ENCODE measurements at places on chromosomes 7 and 10. TPM values are rescaled to one million over a fixed set of nuclear protein-coding genes. Genes with fewer than 3 reads are reported as not detected.

DNA sequence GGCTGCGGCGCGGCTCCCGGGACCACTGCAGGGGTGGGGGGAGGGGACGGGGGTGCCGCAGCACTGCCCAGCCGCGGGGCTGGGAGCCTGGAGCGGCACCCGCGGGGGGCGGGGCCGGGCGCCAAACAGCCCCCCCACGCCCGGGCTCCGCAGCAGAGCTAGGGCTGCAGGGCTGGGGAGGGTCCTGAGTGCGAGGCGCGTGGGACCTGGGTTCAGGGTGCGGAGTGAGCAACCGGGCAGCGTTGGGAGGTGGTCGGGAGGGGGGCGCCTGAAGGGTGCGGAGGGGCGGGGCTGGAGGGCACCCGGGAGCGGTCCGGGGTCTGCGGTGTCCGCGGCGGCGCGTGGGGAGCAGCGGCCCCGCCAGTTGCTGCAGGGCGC, 528 bp downstream of the CAMK2G start:
- DNase-seq, result no peak

GRCh38 chr7:131225619-131226513, 101.8 kb upstream of the MKLN1 start:
- no peak for DNase-seq

- DNase-seq, result no peak
Measured at GRCh38 chr7:144132262-144132661, 9.3 kb downstream of the OR2A14 start.

Gene MTERF1
- polyA plus RNA-seq, result 7.1 TPM

Gene VGF
- polyA plus RNA-seq, result 0.04 TPM

Gene SSBP1
- 55.0 TPM for polyA plus RNA-seq

DNA sequence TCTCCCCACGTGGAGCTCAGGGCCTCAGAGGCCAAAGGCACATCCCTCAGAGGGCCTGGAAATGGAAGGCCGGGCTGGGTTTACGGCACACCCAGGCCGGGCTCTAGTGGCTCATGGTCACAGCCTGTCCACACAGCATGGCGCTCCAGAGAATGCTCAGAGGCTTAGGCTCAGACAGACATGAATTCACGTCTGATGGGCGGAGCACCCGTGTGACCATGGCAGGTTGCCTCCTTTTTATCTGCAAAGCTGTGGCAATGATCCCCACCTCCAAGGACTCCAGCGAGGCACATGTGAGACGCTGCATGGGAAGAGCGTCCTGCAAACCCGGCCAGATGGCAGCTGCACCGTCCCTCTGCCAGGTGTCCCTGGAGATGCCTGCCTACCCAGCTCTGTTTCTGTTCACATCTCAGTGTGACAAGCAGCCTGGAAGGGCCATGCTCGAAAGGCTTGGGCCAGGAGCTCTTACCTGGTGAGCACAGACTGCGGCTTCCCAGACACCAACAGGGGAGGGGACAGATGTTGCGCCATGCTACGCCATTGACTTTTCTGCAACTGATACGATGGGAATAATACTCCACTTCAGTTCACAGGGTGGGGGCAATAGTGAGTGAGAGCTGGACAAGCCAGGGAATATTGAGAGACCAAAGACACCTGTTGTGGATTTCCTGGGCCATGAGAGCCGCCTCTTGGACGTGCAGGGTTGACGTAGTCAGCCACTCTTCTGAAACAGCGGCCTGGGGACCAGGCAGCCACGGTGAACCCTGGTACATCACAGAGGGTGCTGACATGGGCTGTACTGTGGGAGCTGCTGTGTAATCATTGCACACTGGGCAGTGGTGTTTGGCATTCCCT, 34.4 kb upstream of the FAM20C start:
- no peak for DNase-seq

Gene GATA3
- 0.09 TPM for polyA plus RNA-seq

Gene FAM237B
- not detected for polyA plus RNA-seq

Gene CUZD1
- polyA plus RNA-seq, result 0.64 TPM

DNA sequence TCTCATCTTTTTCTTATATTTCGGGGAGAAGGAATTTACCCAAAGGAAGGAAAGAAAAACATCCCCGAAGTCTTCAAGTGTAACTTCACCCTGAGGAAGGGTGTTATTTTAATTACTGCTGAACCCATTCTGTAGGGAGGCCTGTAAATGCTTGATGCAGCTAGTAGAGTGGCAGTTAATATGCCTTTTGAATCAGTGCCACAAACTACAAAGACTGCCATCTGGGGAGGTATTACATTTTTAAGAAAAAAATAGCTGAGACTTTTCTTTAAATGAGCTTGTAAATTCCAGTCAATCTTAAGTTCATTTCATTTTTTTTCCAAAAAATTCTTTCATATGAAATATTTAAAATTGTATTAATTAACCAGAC, 233.1 kb upstream of the FERD3L start:
- no peak for DNase-seq

GRCh38 chr10:42979181-42979580, 97.7 kb upstream of the RET start:
- DNase-seq, result no peak

- DNase-seq, result no peak
Measured at GRCh38 chr10:67011981-67012380, 86.1 kb downstream of the LRRTM3 start.

GRCh38 chr7:43460733-43461348, 122.1 kb upstream of the STK17A start:
- DNase-seq, result no peak

- DNase-seq, result no peak
Measured at GRCh38 chr7:2637505-2638223, 5.9 kb downstream of the TTYH3 start.

Gene BAG3
- polyA plus RNA-seq, result 19.8 TPM

Gene SERPINE1
- polyA plus RNA-seq, result 1,433 TPM

- no peak for DNase-seq
Measured at GRCh38 chr10:22481687-22482539, 136.6 kb downstream of the SPAG6 start.

GRCh38 chr7:28596245-28596935, 184.1 kb downstream of the CREB5 start:
- no peak for DNase-seq

DNA sequence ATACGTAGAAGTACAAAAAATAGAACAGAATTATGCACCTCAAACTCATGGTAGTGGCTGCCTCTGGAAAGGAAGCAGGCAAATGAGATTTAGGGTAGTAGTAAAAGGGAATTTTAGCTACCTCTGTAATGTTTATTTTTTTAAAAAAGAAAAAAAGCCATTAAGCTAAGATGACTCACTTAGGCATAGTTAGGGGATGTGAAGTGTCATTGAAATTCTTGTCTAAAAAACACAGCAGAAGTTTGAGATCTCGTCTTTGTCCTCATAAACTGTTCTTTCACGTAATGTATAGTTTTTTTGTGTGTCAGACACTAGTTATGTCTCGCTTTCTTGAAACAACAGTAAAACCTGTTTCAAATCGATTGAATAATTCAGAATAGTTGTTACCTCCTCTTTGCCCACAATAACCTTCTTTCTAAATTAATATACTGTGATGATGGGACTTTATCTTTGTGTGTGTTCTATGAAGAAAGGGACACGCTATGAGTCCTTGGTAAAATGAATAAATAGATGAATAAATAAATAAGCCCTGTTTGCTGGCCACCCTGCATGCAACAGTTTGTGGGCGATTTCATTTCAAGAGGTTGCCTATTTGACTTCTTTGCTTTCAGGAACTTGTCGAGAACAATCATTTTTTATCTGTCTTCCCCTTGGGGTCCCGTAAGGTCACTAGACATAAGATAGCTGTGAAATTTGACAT, 14.5 kb upstream of the FBXW4 start:
- DNase-seq, result no peak

Gene ENKUR
- not detected for polyA plus RNA-seq

- DNase-seq, result peak; percentile 19
Measured at GRCh38 chr7:129163875-129164544, 19.5 kb downstream of the TSPAN33 start.

GRCh38 chr7:131554880-131555516, 1.4 kb downstream of the PODXL start:
- DNase-seq, result no peak

Data from BJ (cell line).